ENCODE measurements at places on chromosomes 7 and 10. TPM values are rescaled to one million over a fixed set of nuclear protein-coding genes. Genes with fewer than 3 reads are reported as not detected.

Gene SPRN
- 0.78 TPM for polyA plus RNA-seq

Gene ANKRD1
- not detected for polyA plus RNA-seq

- H3K27ac ChIP-seq = no peak overlapping the region
- no peaks in the 10 kb centered on the region for H3K27me3 ChIP-seq
- H3K4me3 ChIP-seq = no peak overlapping the region
- H3K4me1 ChIP-seq = no peaks in the 10 kb centered on the region
Measured at GRCh38 chr10:1202343-1202742, 146.2 kb downstream of the WDR37 start.

- DNase-seq = no peak
- no peak overlapping the region for H3K4me3 ChIP-seq
- H3K27me3 ChIP-seq = no peaks in the 10 kb centered on the region
- no peaks in the 10 kb centered on the region for H3K36me3 ChIP-seq
- H3K27ac ChIP-seq = peak overlapping the region; percentile 42
- H3K4me1 ChIP-seq = peaks cover 8% of the 10 kb centered on the region
Measured at GRCh38 chr10:83983578-83984255, 155.6 kb upstream of the GHITM start.

DNA sequence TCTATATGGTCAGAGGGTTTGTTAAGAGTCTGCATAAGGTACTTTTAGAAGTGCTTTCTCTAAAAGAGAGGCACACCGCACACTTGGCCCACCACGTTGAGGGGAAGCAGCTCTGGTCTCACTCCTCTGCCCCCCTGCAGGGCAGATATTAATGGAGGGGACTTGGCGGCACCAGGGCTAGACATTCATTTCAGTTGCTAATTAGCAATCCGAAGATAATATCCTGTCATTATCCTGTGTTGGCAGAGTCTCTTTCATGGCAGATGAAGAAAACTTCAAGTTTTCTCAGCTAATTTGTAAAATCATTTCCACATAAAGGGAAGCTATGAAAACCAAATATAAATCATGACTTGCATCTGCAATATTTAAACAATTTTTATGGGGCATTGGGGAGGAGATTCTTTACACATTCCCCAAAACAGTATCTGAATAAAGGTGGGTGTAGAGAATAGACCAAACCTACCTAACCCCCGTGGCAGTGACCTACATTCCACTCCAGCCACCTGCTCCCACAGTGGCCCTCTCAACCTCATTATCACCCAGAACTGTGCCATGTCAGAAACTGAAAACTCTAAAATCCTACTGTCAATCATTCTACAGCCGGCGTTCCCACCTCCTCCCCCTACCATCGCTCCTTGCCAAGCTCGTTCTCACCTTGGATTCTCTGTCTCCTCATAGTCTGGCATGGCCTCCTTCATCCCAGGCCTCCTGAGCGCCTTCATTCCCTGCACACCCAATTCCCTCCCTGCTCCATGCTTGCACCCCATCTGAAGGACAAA lies 54.1 kb upstream of the STK17A start:
- no peaks in the 10 kb centered on the region for H3K27me3 ChIP-seq
- H3K27ac ChIP-seq = no peak overlapping the region
- no peak overlapping the region for H3K4me3 ChIP-seq
- no peak for DNase-seq

DNA sequence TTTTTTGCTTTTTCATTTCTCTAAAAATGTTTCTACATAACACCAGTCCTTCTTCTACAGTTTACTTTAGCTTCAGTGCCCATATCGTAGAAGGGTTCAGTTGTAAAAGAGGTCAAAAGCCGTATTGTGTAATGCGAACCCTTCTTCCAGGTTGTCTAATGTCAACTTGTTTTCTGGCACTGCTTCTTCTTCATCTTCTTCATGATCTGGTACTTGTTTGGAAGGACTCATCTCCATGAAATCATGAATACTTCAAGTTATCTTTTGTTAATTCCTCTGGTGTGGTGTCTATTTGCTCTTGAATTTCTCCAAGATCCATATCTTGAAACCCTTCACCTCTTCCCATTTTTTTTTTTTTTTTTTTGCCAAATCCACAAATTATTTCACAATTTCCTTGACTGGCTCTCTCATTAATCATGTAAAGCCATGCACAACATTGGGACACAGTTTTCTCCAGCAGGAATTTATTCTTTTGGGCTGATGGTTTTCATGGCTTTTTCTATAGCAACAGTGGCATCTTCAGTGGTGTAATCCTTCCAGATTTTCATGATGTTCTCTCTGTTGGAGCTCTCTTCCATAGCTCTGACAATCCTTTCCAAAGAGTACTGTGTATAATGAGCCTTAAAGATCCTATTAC lies 85.1 kb downstream of the CPED1 start:
- no peaks in the 10 kb centered on the region for H3K36me3 ChIP-seq
- no peaks in the 10 kb centered on the region for H3K4me1 ChIP-seq
- no peak overlapping the region for H3K4me3 ChIP-seq
- no peak overlapping the region for H3K27ac ChIP-seq

DNA sequence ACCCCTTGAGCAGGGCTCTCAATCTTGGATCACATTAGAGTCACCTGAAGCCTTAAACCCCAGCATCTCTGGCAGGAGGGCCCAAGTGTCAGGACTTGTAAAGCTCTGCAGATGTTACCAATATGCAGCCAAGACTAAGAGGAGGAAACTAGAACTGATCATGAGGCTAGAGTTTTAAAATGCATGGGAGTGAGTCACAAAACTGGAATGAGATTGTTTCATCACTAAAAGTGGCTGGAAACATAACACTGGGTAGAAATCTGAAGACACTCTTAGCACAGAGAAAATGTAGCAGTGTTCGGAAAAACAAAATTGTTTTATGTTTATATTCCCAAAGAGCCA lies 63.3 kb upstream of the GHITM start:
- no peak for DNase-seq
- no peaks in the 10 kb centered on the region for H3K27me3 ChIP-seq
- no peaks in the 10 kb centered on the region for H3K4me1 ChIP-seq
- H3K4me3 ChIP-seq = no peak overlapping the region

- no peaks in the 10 kb centered on the region for H3K36me3 ChIP-seq
- DNase-seq = no peak
- H3K27ac ChIP-seq = no peak overlapping the region
- H3K27me3 ChIP-seq = peaks cover 1% of the 10 kb centered on the region
- H3K4me3 ChIP-seq = no peak overlapping the region
Measured at GRCh38 chr7:155948845-155949244, 136.6 kb upstream of the SHH start.

- no peak overlapping the region for H3K4me3 ChIP-seq
- H3K4me1 ChIP-seq = peaks cover 8% of the 10 kb centered on the region
- H3K27ac ChIP-seq = no peak overlapping the region
- H3K36me3 ChIP-seq = no peaks in the 10 kb centered on the region
Measured at GRCh38 chr10:121751191-121751760, 153.0 kb upstream of the FGFR2 start.
